Kidney tubule cell (primary cell): ENCODE measurements at places on chromosomes 7 and 10.

GRCh38 chr10:48414778-48415177 is 108.3 kb downstream of the MAPK8 start:
- no peak for DNase-seq

DNA sequence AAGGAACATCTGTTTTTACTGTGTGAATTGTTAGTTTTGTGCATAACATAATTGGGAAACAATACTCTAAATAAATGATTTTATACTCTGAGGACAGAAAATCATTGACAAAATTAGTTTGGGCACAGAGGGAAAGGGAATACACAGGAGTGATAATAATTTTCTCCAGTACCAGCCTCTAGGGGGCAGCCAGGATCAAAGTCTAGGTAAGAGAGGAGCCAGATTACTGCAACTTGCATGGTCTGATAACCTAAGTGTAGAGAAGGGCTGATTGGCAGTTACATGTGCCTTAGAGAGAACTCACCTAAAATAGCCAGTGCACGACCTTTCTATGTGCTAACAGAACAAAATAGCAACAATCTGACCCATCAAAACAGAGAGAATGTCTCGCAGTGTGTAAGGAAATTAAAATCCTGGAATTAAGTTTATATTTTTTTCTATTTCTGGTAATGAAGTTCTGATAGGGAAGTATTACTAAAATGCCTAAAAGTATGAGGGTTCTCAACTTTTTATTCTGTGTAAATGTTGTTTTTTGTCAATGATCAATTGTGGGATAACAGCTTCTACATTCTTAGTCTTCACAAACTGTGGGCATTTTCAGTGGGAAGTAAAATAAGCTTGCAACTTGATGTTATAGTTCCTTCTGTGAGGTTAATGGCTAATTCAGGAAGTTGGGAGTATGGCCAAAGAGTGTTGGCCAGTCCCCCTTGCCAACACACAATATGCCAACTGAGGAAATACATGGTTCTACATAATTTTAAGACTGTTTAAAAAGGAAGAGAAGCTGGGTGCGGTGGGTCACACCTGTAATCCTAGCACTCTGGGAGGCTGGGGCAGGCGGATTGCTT is 66.4 kb downstream of the EXOC6 start:
- DNase-seq: peak; percentile 57

DNA sequence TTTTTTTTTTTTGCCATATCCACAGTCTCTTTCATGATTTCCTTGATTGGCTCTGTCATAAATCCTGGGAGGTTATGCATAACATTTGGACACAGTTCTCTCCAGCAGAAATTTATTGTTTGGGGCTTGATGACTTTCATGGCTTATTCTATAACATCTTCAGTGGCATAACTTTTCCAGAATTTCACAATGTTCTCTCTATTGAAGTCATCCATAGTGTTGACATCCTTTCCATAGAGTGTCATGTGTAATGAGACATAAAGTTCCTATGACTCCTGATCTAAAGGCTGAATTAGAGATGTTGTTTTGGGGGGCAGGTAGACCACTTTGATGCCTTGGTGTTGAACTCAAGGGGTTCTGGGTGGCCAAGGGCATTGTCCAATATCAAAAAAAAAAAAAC is 36.7 kb upstream of the STK17A start:
- no peak for DNase-seq

GRCh38 chr7:44793919-44794318 is 2.6 kb upstream of the PPIA start:
- DNase-seq: no peak

DNA sequence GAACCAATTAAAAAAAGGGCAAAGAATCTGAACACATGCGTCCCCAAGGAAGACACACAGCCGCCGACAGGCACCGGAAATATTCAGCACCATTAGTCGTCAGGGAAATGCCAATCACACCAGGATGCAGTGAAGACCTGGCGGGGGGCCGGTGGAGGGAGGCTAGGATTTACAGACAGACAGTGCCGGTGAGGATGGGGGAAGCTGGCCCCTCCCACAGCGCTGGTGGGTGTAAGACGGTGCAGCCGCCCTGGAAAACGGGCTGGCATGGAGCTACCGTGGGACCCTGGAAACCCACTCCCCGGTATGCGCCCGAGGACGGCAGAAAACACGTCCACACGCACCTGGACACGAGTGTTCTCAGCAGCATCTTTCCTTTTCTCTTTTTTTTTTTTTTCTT is 4.8 kb upstream of the ADAP1 start:
- DNase-seq: no peak

GRCh38 chr10:91571671-91572070 is 61.2 kb downstream of the PPP1R3C start:
- no peak for DNase-seq

GRCh38 chr7:16900209-16900768 is 18.5 kb upstream of the AGR3 start:
- DNase-seq: no peak

GRCh38 chr7:135831455-135832195 is 83.0 kb upstream of the FAM180A start:
- DNase-seq: no peak

- peak; percentile 6 for DNase-seq
Measured at GRCh38 chr10:131803860-131804425, 96.9 kb upstream of the PPP2R2D start.

- DNase-seq: no peak
Measured at GRCh38 chr7:79458796-79459195, 5.3 kb upstream of the MAGI2 start.

- DNase-seq: peak; percentile 60
Measured at GRCh38 chr7:3201306-3201705, 99.7 kb upstream of the SDK1 start.
